ENCODE measurements at places on chromosomes 2 and 18. TPM values are rescaled to one million over a fixed set of nuclear protein-coding genes. Genes with fewer than 3 reads are reported as not detected.

Gene LONRF2
- 0.02 TPM for total RNA-seq

Gene SP9
- total RNA-seq = not detected

Gene DNPEP
- 58.8 TPM for total RNA-seq

- no peaks in the 10 kb centered on the region for H3K36me3 ChIP-seq
- peak; percentile 14 for DNase-seq
- H3K4me1 ChIP-seq = peaks cover 25% of the 10 kb centered on the region
- peak overlapping the region; percentile 6 for H3K4me3 ChIP-seq
- peak overlapping the region; percentile 82 for H3K27ac ChIP-seq
- H3K27me3 ChIP-seq = no peaks in the 10 kb centered on the region
Measured at GRCh38 chr2:181790716-181791649, 100.5 kb upstream of the ITPRID2 start.

DNA sequence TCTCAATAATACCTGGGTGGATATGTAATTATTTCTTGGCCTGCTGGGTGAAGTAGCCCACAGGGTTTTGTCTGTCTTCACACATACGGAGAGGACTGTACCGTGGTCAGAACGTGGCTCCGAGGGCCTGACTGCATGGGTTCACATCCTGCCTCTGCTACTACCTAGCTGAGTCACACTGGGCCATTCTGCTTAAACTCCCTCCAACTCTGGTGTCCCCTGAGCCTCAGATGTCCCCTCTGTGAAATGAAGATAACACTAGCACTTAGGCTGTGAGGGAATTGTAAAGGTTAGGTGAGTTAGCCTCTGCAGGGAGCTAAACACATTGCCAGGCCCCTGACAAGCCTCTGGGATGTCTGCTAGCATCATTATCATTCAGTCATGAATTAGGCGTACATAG, 120.1 kb upstream of the NABP1 start:
- no peaks in the 10 kb centered on the region for H3K36me3 ChIP-seq
- peaks cover 8% of the 10 kb centered on the region for H3K4me1 ChIP-seq

All from activated CD4-positive, alpha-beta T cell treated with anti-CD3 and anti-CD28 coated beads, Interleukin-2, amount 10 ng/mL, durations not matched to agents 7 days and 5 days (primary cell).